CD4-positive, alpha-beta T cell treated with Interleukin-12 subunit alpha and Interleukin-12 subunit beta, for 1 hour (primary cell): ENCODE measurements at places on chromosomes 13 and 19.
A peak's percentile ranks its signal among the peaks of the same experiment; 100 is the strongest.

DNA sequence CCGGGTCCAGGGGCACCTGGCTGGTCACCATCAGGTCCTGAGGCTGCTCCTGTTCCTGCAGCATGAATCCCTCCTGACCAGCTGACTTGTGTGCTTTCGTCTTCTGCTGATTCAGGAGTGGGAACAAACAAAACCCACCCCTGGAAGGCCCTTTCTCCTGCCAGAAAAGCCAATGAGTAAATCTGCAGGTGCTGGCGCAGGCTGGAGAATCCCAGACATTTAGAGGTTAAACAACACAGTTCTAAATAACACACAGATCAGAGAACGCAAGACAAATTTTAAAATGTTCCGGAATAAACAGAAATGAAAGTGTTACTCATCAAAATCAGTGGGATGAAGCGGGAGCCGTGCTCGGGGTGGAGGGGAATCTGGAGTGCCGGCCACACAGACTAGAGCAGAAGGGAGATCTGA lies 60.6 kb upstream of the C13orf46 start:
- DNase-seq: no peak

DNA sequence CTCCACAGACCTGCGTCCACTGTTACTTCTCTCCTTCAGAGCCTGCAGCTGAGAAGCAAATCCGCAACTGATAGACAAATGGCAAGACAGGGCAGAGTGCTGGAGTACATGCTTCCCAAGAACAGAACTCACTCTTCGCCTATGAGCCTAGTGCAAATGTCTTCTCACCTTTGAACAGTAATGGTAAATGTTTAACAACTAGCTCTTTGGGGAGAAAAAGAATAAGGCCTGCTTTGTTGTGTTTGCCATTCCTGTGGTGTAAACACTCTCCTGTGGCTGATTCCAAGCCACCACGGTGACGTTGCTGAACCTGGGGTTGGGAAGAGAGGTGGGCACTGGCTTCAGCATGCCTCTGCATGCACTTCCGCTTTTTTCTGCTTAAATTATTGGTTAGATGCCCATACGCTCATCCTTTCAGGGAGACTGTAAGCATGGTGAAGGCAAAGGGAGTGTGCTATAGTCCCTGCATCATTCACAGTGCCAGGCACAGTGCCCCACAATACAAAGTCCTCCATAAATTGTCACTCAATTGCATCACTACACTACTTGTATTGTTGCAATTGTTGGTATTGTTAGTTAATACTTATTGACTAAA lies 28.1 kb upstream of the GTF3A start:
- DNase-seq: no peak

GRCh38 chr13:90690458-90691080 lies 656.9 kb upstream of the MIR17HG start:
- DNase-seq: no peak

GRCh38 chr19:18571564-18572344 lies at the start of gene UBA52:
TSS of gene UBA52 (plus strand) at chr19:18571857. CDS start at chr19:18573301, 1,444 bp downstream.
- peak; percentile 99 for DNase-seq

DNA sequence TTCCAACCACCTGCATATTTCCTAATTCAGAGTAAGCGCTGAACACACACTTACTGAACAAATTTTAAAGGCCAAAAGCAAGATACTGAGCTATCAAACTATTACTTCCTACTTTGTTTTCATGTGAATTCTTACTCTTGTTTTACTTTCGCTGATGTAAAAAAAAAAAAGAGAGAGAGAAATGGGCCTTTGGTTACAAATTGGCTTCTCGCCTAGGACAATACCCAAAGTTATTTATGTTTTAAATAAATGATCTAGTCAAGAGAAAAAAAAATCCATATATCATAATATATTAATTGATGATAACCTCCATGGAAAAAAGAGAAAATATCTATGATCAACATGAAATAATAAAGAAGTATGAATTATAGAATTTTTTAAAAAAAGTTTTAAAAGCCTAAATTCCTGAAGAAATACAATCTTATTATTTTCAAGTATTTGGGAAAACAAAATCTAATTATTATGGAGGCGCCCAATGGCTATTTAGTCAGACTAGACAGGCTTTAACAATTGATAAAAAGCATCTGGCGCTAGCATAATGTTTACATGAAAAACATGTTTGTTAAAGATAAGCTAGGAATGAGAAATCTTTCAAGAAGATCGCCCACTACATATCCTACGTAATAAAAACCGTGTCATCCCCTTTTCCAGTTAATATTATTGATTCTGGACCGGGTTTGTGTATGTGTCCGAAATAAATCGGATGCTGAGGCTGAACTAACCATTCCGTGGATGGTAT lies 9.0 kb downstream of the COL4A1 start:
- no peak for DNase-seq

DNA sequence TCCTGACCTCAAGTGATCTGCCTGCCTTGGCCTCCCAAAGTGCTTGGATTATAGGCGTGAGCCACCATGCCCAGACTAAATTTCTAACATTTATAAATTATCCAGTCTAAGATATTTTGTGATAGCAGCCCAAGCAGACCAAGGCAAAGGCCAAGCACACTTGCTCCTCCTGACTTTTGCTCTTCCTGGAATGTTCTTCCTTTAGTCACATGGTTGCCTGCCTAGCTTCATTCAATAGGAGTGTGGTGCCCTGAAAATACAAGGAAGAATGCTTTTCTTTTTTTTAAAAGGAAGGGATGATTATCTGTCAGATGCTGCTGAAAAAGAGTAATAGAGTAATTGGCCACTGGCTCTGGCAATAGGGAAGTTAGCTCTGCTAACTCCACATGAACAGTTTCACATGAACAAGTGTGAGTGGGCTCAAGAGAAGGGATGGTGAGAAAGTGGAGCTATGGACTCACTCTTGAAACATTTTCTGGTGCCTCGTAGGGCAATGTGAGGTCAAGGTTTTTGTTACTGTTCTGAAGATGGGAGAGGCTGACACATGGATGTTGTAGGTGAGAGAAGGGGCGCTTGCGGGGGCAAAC lies 47.1 kb downstream of the USPL1 start:
- DNase-seq: no peak

- no peak for DNase-seq
These were observed 670 bp upstream of the CHAF1A start for GRCh38 chr19:4401769-4402170.

DNA sequence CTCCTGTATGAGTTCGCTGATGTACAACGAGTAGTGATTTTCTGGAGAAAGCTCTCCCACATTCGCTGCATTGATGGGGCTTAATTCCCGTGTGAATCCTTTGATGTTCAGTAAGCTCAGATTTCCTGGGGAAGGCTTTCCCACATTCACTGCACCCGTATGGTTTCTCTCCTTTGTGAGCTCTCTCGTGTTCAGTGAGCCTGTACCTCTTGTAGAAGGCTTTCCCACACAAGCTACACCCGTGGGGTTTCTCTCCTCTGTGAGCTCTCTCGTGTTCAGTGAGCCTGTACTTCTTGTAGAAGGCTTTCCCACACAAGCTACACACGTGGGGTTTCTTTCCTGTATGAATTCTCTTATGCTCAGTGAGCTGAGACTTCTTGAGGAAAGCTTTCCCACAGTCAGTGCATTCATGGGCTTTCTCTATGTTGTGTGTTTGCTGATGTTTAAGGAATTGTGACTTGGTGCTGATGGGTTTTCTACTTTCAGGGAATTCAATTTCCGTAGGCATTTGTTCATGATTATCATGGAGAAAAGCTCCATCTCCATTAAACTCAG lies 3.5 kb upstream of the ZNF577 start:
- no peak for DNase-seq

- DNase-seq: no peak
These were observed 6.7 kb upstream of the PAN3 start for GRCh38 chr13:28131646-28132045.

- DNase-seq: peak; percentile 50
These were observed 1.0 kb upstream of the TYROBP start for GRCh38 chr19:35908973-35909683.

GRCh38 chr13:50762969-50763567 lies 80.4 kb downstream of the DLEU7 start:
- no peak for DNase-seq

DNA sequence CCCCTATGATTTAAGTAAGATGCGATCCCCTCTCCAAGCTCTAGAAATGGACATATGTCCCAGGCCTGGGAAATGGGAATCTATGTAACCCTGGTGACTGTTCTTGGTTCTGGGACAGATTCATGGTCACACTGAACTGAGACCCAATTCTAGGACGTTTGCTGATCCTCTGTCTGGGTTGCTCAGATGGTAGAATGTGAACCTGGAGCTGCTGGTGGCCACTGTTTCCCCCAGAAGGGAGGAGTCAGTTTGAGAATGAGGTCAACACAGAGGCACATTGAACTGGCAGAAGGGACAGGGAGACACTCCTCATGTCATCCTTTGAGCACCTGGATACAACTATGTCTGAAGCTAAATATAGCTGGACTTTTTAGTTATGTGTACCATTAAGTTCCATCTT lies 29.1 kb downstream of the FAM187B start:
- DNase-seq: no peak

- no peak for DNase-seq
These were observed 1.3 kb downstream of the PRR22 start for GRCh38 chr19:5782945-5783919.

DNA sequence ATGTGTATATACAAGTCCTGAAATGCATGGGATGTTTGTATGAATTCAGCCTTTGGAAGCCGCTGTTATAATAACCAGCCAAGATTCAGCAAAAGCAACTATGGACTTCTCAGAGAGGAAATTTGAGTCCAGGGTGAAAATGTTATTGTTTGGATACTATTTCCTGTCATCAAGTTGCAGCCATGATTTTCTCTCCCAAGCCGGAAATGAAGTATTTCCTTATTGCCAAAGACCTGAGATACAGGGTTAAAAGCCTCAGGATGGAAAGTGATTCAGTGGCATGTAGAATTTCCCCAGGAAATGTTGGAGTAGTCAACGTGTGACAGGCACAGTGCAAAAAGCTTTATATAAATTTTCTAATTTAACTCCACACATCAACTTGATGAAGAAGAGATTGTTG lies 133.9 kb downstream of the IRS2 start:
- DNase-seq: no peak

DNA sequence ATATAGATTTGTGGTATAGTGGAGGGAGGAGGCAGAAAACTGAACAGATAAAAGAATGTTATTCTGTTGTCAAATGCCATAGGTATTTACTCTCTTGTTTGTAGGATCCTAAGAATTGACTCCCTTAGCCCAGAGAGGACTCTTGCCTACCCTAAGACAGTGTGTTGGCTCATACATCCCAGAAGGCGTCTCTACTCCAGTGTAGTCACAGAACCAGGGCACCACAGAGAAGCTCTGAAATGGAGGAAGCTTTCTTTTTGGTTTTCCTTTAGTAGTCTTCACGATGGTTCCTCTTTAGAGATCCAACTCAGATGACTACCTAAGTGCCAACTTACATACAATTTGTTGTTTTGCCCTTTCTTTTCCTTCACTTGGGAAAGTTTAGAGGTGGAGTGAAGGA lies 14.0 kb downstream of the GPR183 start:
- no peak for DNase-seq

GRCh38 chr19:51448411-51449016 lies 9.7 kb downstream of the SIGLEC8 start:
- peak; percentile 10 for DNase-seq

GRCh38 chr13:45940061-45940460 lies 88.5 kb upstream of the SIAH3 start:
- DNase-seq: no peak
